Small intestine (tissue), 16 donors: ENCODE measurements at places on chromosomes 6 and 20.

- H3K27ac ChIP-seq: no peak overlapping the region
- no peaks in the 10 kb centered on the region for H3K27me3 ChIP-seq
- H3K4me1 ChIP-seq: no peaks in the 10 kb centered on the region
- H3K4me3 ChIP-seq: no peak overlapping the region
- no peaks in the 10 kb centered on the region for H3K36me3 ChIP-seq
Observed at GRCh38 chr6:170148709-170149470, 142.0 kb downstream of the DLL1 start.

GRCh38 chr20:1971893-1972586 lies 21.8 kb downstream of the PDYN start:
- H3K27me3 ChIP-seq: peaks cover 15% of the 10 kb centered on the region
- DNase-seq: no peak
- no peaks in the 10 kb centered on the region for H3K4me1 ChIP-seq
- H3K27ac ChIP-seq: no peak overlapping the region
- no peak overlapping the region for H3K4me3 ChIP-seq

- peak overlapping the region; percentile 71 for H3K27ac ChIP-seq
- no peak overlapping the region for H3K4me3 ChIP-seq
- peak; percentile 97 for DNase-seq
- H3K4me1 ChIP-seq: no peaks in the 10 kb centered on the region
- H3K27me3 ChIP-seq: no peaks in the 10 kb centered on the region
- no peaks in the 10 kb centered on the region for H3K36me3 ChIP-seq
Observed at GRCh38 chr6:108312605-108313004, 17.8 kb downstream of the AFG1L start.

DNA sequence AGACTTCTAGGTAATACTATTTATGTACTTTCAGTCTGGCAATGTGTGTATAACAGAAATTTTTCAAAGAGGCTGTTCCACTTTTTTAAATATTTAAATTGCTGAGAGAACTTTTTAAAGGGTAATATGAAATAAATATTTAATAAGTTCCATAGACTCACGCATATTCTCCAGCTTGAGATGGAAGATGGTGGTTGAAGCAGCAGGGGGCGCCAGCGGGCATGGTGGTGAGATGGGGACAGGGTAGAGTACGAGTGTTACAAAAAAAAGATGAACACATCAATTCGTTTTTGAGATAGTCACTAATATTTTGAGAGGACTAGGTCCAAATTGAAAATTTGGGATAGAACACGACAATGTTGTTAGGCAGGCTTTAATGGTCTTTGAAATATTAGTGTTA lies 68.4 kb downstream of the RSPO3 start:
- no peak overlapping the region for H3K27ac ChIP-seq
- H3K4me1 ChIP-seq: no peaks in the 10 kb centered on the region
- no peaks in the 10 kb centered on the region for H3K36me3 ChIP-seq
- DNase-seq: peak; percentile 30
- H3K27me3 ChIP-seq: no peaks in the 10 kb centered on the region

- no peak overlapping the region for H3K4me3 ChIP-seq
- no peak overlapping the region for H3K27ac ChIP-seq
- no peaks in the 10 kb centered on the region for H3K4me1 ChIP-seq
Observed at GRCh38 chr6:16397623-16398022, 159.2 kb downstream of the GMPR start.

DNA sequence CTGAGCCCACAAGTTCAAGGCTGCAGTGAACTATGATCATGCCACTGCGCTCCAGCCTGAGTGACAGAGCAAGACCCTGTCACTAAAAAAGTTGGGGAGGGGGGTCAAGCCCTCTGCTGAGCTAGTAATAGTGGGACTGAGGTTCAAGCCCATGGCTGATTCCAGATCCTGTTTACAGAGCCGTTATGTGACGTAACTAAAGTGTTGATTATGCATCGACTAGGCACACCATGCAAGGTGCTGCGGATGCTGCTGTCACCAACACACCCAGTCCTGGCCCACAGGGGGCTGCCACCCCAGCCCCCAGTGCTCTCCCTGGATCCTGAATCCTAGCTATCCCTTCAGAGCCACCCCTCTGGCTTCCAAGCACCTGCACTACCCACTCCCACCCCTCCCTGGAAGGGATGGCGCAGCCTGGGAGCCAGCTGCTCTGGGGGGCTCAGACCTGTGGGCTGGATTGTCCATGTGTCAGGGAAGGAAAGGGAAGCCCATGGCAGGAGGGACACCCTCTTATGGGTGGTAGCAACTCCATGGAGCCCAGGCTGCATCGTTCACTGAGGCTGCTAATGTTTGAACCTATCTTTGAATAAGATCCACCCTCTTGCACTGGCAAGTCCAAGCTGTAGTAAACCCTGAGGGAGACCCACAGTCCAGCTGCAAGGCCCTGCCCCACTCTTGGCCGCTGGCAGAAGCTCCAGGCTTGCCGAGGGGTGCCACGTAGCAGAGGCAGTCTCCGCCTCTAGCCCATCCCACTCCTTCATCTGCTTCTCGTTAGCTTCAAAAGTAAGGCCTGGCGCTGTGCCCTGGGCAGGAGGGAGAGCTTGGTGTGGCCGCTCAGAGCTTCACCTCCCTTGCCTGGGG lies 95.0 kb downstream of the SNX5 start:
- H3K36me3 ChIP-seq: no peaks in the 10 kb centered on the region
- H3K4me1 ChIP-seq: peaks cover 14% of the 10 kb centered on the region
- H3K27me3 ChIP-seq: no peaks in the 10 kb centered on the region
- peak overlapping the region; percentile 74 for H3K27ac ChIP-seq

DNA sequence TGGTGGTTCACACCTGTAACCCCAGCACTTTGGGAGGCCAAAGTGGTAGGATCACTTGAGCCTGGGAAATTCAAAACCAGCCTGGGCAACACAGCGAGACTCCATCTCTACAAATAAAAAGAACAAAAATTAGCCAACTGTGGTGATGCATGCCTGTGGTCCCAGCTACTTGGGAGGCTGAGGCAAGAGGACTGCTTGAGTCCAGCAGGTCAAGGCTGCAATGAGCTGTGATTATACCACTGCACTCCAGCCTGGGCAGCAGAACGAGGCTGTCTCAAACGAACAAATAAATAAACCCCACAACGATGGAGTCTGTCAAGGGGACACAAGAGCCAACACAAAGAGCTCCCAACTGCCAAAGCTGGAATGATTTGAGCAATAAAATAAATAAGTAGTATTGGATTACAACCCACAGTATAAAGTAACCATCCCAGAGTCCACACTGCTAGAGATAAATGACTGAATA lies 13.5 kb downstream of the ZMYND8 start:
- H3K27me3 ChIP-seq: no peaks in the 10 kb centered on the region
- no peak overlapping the region for H3K27ac ChIP-seq
- peaks cover under 1% of the 10 kb centered on the region for H3K4me1 ChIP-seq

DNA sequence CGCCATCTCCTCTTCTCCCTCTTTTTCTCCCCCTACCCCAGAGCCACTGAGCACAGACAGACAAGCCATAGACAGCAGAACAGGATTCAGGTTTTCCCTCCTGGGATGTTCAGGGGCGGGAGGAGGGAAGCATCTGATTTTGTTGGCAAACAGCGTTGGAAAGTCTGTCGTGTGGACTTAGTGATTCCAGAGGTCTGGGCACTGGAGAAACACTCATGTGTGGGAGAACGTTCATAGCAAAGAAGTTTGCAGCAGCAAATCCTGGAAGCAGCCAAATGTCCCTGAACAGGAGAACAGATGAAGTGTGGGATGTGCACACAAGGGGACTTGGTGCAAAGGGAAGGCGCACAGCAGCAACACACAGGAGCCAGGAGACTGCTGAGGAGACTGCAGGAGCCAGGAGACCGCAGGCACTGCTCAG lies 264.1 kb upstream of the CDYL start:
- no peaks in the 10 kb centered on the region for H3K27me3 ChIP-seq
- H3K36me3 ChIP-seq: no peaks in the 10 kb centered on the region
- no peaks in the 10 kb centered on the region for H3K4me1 ChIP-seq

GRCh38 chr20:58997141-58997770 lies 9.8 kb downstream of the CTSZ start:
- H3K27ac ChIP-seq: no peak overlapping the region
- H3K27me3 ChIP-seq: no peaks in the 10 kb centered on the region
- H3K36me3 ChIP-seq: peaks cover 78% of the 10 kb centered on the region
- no peak for DNase-seq

- no peaks in the 10 kb centered on the region for H3K27me3 ChIP-seq
- no peaks in the 10 kb centered on the region for H3K4me1 ChIP-seq
- H3K36me3 ChIP-seq: no peaks in the 10 kb centered on the region
- no peak for DNase-seq
- no peak overlapping the region for H3K27ac ChIP-seq
Observed at GRCh38 chr6:111147440-111147839, 60.1 kb downstream of the SLC16A10 start.

GRCh38 chr6:130129762-130130246 lies 92.9 kb downstream of the SAMD3 start:
- peaks cover 3% of the 10 kb centered on the region for H3K4me1 ChIP-seq
- H3K4me3 ChIP-seq: no peak overlapping the region
- DNase-seq: no peak
- no peaks in the 10 kb centered on the region for H3K27me3 ChIP-seq
- H3K36me3 ChIP-seq: no peaks in the 10 kb centered on the region

DNA sequence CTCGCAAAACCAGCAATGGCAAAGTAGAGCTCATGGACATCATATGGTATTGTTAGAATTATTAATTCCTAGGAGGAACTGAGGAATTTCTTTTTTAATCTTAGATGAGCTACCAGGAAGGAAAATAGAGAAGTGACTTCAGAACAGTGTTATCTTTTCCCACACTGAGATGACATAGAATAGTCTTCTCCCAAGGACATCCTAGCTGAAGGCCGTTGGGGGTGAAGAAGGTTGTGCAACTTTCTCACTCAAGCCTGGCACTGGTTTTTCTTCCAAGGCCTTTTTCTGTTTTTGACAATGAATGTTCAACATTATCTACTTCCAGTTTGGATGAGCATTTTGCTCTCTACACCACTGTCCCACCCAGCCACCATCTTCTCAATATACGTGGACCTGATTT lies 35.8 kb upstream of the MAS1 start:
- H3K4me3 ChIP-seq: no peak overlapping the region
- no peaks in the 10 kb centered on the region for H3K27me3 ChIP-seq
- H3K27ac ChIP-seq: no peak overlapping the region
- no peaks in the 10 kb centered on the region for H3K4me1 ChIP-seq
- no peak for DNase-seq

- DNase-seq: no peak
- no peaks in the 10 kb centered on the region for H3K36me3 ChIP-seq
- H3K4me1 ChIP-seq: no peaks in the 10 kb centered on the region
- H3K27ac ChIP-seq: no peak overlapping the region
- no peak overlapping the region for H3K4me3 ChIP-seq
- no peaks in the 10 kb centered on the region for H3K27me3 ChIP-seq
Observed at GRCh38 chr6:153045271-153045670, 42.8 kb upstream of the MTRF1L start.

- H3K36me3 ChIP-seq: no peaks in the 10 kb centered on the region
- H3K27me3 ChIP-seq: no peaks in the 10 kb centered on the region
- no peak overlapping the region for H3K27ac ChIP-seq
- H3K4me1 ChIP-seq: no peaks in the 10 kb centered on the region
Observed at GRCh38 chr6:165704045-165704748, 41.2 kb upstream of the PDE10A start.
